ENCODE measurements at places on chromosomes 1 and 21.

GRCh38 chr1:37533317-37534093 is 18.9 kb upstream of the MEAF6 start:
- no peak for DNase-seq

- no peak for DNase-seq
These were observed 251.8 kb upstream of the USP24 start for GRCh38 chr1:55466921-55467320.

DNA sequence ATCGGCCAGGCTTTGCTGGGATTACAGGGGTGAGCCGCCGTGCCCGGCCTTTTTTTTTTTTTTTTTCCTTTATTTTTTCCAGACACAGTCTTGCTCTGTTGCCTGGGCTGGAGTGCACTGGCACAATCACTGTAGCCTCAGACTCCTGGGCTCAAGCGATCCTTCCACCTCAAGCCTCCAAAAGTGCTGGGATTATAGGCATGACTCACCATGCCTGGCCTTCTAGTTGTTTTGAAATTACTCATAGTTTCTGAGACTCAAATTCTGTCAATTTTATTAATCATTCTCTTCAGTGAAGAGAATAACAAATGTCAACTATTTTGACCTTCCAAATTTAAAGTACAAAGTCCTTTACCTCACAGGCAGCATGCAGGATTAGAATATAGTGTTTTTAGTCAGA is 374.5 kb downstream of the PLA2G4A start:
- DNase-seq = peak; percentile 88

GRCh38 chr1:75719810-75720209 is 4.7 kb upstream of the ACADM start:
- no peak for DNase-seq

DNA sequence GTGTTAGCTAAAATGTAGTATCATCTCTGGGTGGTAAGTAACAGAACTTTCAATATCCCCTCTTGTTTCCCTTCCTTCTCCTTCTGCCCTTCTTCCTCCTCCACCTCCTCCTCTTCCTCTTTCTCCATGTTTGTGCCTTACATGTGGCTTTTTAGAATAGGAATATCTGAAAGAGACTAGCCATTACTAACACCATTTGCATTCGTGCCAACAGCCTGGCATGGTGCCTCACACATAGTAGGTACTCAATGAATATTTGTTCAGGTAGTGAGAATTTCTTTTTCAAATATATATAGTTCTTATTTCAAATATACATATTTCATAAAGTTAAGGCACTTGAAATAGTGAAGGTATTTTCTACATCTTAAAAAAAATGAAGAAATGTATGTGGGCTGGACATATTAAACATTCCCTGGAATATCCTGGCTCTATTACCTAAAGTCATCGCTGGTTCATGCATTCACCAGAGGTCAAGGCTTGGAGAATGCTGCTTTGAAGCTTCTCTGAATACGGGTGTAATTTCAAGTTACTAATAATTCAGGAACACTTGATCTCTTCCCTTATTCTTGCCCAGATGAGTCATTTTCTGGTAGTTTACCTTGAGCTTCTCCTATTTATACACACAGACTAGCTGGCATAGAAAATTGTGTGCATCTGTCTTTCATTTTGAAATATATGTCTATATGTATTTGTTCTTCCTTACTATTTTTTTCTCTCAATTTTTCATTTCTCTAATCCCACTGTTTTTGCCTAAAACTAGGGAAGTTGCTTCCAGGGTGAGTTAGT is 319.4 kb downstream of the TGFB2 start:
- no peak for DNase-seq

DNA sequence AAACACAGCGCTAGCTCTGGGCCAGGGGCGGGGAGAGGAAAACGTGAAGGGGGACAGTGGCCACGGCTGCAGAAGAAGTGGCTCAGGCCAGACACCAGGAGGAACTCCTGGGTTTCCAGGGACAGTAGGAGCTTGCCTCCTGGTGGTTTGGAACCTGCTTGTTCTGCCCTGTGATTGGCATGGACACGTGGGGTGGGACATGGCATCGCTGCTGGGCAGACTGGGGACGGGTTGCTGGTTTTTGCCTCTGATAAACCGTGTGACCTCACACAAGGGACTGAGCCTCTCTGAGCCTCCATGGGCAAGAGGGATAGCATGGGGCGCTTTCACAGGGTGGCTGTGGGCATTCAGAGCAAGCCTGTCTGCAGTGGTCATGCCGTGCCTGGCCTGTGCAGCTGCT is 7.5 kb upstream of the PLCH2 start:
- no peak for DNase-seq

DNA sequence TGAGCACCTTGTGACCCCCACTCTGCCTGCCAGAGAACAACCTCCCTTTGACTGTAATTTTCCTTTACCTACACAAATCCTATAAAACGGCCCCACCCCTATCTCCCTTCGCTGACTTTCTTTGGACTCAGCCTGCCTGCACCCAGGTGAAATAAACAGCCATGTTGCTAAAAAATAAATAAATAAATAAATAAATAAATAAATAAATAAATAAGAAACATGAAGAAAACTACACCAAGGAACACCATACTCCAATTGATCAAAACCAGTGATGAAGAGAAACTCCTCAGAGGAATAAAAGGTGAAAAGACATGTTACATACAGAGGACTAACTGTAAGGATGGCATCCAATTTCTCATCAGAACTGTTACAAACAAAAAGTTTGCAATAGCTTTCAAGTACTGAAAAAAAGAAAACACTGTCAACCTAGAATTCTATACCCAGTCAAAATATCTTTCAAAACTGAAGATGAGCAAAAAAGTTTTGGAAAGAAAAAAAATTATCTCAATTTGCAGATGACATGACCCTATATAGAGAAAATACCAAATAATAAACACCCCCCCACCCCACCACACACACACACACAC is 28.4 kb downstream of the NBPF6 start:
- DNase-seq = no peak

DNA sequence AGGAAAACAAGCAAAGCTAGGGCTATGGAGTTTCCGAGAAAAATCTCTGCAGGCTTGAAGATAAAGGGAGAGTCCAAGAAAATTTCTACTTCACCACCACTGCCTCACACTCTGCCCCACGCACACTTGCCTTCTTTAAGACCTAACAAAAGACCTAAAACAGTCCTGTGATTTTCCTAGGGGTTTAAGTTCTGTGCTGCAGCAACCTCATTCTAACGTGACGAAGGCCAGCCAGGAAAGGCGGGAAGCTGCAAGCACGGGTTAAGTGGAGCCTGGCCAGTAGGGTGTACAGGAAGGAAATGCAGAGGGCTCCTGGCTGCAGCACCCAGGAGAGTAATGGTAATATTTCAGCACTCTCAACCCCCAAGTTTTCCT is 1.5 kb downstream of the SPATA6 start:
- DNase-seq = peak; percentile 54

- peak; percentile 68 for DNase-seq
These were observed 47.6 kb downstream of the PKN2 start for GRCh38 chr1:88731475-88732269.

- DNase-seq = peak; percentile 25
These were observed 1671.1 kb downstream of the MRPL39 start for GRCh38 chr21:23936224-23936623.

DNA sequence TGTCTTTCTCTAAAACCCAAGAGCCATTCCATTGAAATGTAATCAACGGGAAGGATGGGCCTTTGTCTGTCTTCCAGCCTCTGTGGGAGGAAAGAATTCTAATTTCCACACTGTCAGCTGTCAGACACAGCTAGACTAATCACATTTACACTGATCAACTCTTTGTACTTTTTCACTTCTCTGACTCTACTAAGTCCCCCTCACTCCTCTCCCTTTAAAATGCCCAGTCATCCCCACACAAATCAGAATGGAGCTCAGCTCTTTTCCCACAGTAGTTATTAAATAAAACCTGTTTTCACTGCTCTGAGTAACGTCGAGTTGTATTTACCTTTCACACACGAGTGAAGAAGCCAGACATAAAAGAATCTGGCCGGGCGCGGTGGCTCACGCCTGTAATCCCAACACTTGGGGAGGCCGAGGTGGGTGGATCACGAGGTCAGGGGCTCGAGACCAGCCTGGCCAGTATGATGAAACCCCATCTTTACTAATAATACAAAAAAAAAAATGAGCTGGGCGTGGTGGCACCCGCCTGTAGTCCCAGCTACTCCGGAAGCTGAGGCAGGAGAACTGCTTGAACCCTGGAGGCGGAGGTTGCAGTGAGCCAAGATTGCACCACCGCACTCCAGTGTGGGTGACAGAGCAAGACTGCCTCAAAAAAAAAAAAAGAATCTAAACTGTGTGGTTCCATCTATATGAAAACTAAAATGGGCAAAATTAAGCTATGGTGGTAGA is 13.3 kb downstream of the ZBTB8OS start:
- no peak for DNase-seq

GRCh38 chr1:107649023-107649422 is 316.0 kb downstream of the VAV3 start:
- no peak for DNase-seq

- no peak for DNase-seq
These were observed 128.9 kb downstream of the ASTN1 start for GRCh38 chr1:177035586-177035985.

- no peak for DNase-seq
These were observed 861 bp upstream of the DRAXIN start for GRCh38 chr1:11690397-11691301.

GRCh38 chr1:26047278-26047874 is 1.5 kb upstream of the SLC30A2 start:
- no peak for DNase-seq

DNA sequence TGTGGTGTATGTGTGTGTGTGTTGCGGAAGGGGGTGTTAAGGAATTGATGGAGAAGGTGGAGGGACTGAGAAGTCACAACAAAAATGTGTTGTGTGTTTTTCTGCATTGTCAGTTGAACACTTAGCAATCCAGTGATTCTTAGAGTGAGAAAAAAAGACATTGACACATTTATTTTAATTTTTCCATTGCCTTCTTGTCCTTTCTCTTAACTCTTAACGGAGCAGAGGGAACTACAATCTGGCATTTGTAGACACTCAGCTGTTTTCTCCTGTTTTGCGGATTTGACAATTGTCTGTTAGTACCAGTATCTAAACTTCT is 725 bp downstream of the C1orf53 start:
- DNase-seq = no peak

GRCh38 chr1:44848456-44849181 is 5.6 kb upstream of the PTCH2 start:
- DNase-seq = no peak

GRCh38 chr1:93675931-93676330 is 5.7 kb downstream of the BCAR3 start:
- no peak for DNase-seq

DNA sequence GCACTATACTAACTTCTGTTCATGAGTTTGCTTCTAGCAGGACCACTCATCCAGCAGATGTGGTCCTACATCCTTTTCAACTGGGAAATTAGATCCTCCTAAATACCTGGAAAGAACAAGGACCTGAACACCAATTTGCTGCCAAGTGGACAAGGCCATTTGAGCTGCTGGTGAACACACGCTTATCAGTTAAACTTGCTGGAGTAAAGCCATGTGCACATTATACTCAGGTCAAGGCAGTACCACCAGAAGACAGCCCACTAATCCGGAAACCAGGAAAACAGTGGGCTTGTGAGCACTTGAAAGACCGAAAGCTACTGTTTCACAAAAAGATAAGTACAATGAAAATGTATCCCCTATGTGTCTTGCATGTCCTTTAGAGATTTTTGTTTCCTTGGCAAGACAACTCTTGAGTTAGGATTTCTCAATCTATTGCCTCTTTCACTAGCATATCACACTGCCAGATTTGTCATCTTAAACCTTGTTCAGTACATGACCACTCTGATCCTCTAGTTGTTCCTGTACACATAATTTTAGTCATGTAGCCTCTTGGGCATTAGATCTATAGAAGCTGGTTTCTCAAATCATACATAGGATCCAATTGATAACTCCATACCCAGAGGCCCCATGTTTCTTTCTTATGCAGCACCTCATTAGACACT is 4.5 kb upstream of the REN start:
- DNase-seq = no peak

DNA sequence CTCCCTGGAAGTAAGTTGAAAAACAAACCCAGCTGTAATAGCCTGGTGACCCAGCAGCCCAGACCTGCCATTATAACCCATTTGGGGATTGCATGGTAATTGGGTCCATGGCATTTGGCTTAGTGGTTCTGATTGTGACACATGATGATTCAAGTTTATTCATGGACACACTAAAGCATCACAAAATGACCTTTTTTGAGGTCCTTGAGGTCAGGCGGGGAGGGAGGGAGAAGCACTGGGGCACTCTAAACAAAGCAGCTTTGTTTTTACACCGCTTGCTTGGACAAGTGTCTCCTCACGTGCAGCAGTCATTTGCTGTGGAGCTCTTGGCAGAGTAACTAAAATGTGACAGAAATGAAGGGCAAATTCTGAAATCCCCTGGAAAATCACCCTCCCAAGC is 241.0 kb upstream of the SGIP1 start:
- DNase-seq = no peak

- no peak for DNase-seq
These were observed 19.0 kb downstream of the FAM163A start for GRCh38 chr1:179761846-179762640.

GRCh38 chr21:36917471-36918158 is 48.9 kb downstream of the HLCS start:
- peak; percentile 19 for DNase-seq

- DNase-seq = no peak
These were observed 3.9 kb downstream of the ELK4 start for GRCh38 chr1:205627956-205628355.

DNA sequence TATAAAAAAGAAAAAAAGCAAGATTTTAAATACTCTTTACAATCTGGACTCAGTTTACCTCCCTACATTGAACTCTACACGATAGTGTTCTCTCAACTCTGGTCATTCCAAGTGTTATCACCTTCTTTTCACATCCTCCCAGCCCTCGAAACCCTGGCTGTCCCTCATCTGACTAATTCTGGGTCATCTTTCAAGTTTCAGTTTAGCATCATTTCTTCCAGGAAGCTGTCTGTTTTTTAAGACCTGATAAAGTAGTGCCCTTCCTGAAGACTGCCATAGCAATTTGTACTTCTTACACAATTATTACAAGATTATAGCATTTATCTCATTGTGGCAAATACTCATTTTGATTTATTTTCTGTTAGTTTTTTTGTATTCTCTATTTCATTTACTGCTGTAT is 1.2 kb downstream of the ALG14 start:
- DNase-seq = no peak

- no peak for DNase-seq
These were observed 679.5 kb downstream of the MATN1 start for GRCh38 chr1:30043731-30044408.

DNA sequence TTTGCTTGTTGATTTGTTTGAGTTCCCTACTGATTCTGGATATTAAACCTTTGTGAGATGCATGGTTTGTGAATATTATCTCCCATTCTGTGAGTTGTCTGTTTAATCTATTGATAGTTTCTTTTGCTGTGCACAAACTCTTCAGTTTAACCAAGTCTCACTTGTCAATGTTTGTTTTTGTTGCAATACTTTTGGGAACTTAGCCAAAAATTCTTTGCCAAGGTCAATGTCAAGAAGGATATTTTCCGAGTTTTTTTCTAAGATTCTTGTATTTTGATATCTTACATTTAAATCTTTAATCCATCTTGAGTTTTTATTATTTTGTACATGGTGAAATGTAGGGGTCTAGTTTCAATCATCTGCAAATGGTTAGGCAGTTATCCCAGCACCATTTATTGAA is 1230.7 kb upstream of the NCAM2 start:
- DNase-seq = no peak

- no peak for DNase-seq
These were observed 11.0 kb downstream of the NHLH2 start for GRCh38 chr1:115829947-115830346.
